Cardiac muscle cell (in vitro differentiated cells and primary cell): ENCODE measurements at places on chromosomes 2 and 18.

- DNase-seq = no peak
These were observed 4.3 kb downstream of the EPHA4 start for GRCh38 chr2:221567809-221568208.

DNA sequence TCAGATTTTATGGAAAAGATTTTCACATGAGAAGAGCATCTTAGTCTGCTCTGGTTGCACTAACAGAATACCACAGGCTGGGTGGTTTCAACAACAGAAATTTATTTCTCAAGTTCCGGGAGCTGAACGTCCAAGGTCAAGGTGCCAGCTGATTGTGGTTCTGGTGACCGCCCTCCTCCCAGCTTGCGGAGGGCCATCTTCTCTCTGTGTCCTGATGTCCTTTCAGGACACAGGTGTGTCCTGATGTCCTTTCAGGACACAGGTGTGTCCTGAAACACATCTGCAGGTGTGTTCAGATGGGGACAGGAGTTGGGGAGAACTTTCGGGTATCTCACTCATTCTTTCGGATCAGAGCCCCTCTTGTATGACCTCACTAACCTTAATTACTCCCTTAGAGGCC is 374.9 kb downstream of the SOX11 start:
- DNase-seq = no peak

- DNase-seq = peak; percentile 30
These were observed 88.2 kb downstream of the CRACDL start for GRCh38 chr2:98847853-98848252.

DNA sequence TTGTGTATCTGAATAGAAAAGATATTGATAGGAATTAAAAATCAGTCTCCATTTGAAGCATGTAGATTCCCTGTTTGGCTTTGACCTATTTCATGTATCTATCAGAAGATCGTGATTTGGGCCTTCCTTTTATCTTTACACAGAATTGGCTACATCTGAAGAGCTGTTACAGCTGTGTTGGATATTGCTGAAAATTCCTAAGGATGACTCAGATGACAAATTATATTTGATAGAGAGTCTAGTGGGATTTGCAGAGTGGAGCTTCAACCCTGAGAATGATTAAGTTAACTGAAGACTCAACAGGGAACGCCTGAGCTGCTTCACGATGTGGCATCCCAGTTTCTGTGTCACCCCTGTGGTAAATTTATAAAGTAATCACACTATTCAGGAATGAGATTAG is 4.9 kb upstream of the COL3A1 start:
- no peak for DNase-seq

DNA sequence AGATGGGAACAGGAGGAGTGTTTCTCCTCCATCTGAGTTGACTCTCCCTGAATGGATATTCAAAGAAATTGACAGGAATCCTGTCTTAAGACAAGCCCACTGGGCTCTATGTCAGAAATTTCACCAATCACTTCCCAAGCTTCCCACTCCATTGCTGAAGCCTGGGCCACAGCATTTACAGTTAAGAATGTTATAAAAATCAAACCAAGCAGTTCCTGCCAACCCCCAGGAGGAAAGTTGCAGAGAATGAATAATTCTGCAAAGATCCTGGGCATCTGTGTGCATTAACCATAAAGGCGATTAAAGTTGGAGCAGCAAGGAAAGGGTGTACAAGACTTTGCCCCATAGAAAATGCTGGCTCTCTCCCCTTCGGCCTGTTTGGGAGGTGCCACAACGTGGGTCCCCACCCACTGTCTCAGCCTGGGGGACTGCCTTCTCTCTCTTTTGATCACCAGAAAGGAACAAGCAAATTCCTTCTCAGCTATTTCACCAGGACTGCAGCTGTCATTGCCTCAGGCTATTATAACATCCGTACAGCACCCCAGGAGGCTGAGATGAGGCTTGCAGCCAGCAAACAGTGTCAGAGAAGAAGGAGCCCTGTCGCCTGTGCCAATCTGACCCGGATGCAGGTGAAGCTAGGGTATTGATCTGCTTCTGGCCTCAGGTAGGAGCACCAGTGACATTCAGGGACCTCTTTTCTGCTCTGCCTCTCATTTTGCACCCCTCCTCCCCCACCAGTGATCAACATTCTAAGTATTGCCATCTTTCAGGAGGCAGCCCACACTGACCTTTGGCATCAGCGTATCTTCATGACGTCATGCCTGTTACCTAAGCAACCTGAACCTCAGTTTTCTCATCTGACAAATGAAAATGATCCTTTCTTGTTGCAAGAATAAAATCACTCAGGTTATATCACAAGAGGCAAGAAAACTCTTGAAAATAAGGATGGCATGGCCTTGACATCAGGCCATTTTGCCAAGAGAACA is 219.0 kb downstream of the SH3BP4 start:
- DNase-seq = peak; percentile 27

GRCh38 chr18:51355841-51356240 is 158.4 kb upstream of the MEX3C start:
- DNase-seq = no peak

GRCh38 chr2:177180269-177181000 is 32.2 kb upstream of the HNRNPA3 start:
- no peak for DNase-seq

GRCh38 chr18:60228609-60229595 is 143.7 kb downstream of the MC4R start:
- DNase-seq = no peak

- DNase-seq = no peak
These were observed 234.0 kb downstream of the ACTR3 start for GRCh38 chr2:114123925-114124324.

DNA sequence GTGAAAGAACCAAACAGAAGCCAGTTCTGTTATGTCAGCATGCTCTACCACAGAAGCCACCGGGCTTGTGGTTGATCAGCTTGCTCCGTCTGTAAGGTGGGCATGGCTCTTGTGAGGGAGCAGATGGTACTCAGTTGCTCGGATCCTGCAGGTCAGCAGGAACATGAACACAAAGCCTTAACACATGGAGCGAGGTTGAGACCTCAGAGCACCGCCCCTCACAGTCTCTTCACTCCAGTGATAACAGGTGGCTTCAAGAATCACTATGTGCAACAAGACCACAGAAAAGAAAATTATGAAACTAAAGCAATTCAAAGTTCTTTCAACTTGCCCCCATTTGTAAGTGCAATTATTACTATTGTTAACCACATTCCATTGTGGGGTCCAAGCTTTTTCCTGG is 72.1 kb downstream of the OSBPL6 start:
- DNase-seq = no peak

GRCh38 chr2:45331410-45331786 is 279.7 kb downstream of the SRBD1 start:
- DNase-seq = no peak

GRCh38 chr2:101754618-101755017 is 57.1 kb downstream of the MAP4K4 start:
- peak; percentile 45 for DNase-seq

GRCh38 chr18:9062418-9062751 is 40.1 kb upstream of the NDUFV2 start:
- DNase-seq = no peak

DNA sequence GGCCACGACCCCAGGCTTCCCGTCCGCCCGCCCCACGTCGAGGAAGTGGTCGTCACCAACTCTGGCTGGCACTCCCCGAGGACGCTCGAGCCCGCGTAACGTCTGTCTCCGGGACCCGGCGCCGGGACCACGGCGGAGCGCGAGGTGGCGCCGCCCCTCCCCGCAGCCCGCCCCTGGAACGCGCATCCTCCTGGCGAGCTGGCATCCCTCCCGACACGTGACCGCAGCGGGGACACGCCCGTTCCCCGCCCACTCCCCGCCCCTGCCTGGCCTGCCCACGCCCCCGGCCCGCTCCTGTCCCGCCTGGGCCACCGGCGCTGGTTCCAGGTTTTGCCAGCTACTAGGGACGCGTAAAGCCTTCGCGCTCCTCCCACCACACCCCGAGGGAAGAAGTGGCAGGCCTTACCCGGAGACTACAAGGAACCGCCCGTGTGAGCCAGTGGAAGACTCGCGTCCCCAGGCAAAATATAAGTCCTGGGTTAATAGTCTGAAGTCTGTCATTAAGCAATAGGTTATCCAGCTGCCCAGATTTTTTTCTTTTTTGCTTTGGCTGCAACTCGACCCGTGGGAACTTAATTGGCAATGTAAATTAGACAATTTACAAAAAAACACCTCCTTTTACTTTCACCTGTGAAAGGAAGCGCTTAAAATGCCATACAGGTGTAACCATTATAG is at the start of gene OSBPL1A:
Gene OSBPL1A (minus strand): TSS at position 131 of the 675 bp plus-strand sequence. CDS start 20,291 bp downstream, outside the sequence.
- peak; percentile 96 for DNase-seq

DNA sequence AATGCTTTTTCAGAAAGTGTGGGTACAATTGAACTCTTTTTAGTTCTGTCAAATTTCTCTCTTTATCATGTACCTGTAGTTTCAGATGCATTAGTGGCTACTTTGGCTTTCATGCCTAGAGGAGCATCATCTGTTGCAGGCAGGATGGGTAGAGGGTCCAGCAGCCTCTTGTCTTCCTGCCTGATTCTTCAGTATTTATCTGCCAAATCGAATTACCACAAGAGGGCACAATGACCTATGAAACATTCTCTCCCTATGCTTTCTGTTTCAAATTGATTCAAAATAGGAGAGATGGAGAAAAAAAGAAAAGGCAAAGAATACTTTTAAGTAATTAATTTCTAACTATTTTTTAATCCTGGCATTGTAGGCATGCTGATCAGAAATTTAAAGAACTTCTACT is 477.2 kb downstream of the TRIB2 start:
- peak; percentile 22 for DNase-seq

GRCh38 chr2:223865124-223865523 is 27.7 kb upstream of the AP1S3 start:
- no peak for DNase-seq
